ENCODE measurements at places on chromosomes 2 and 18. TPM values are rescaled to one million over a fixed set of nuclear protein-coding genes. Genes with fewer than 3 reads are reported as not detected.

The TOGARAM2 gene
- 6.3 TPM for total RNA-seq

The KCNJ13 gene
- not detected for total RNA-seq

The CYP27A1 gene
- 0.18 TPM for total RNA-seq

The EPB41L3 gene
- total RNA-seq, result 1.8 TPM

The IL18RAP gene
- 4.2 TPM for total RNA-seq

The AFF3 gene
- 4.1 TPM for total RNA-seq

The OSBPL6 gene
- total RNA-seq, result 0.61 TPM

The CTAGE1 gene
- not detected for total RNA-seq
